ENCODE measurements at places on chromosomes 5 and 9.
A peak's percentile ranks its signal among the peaks of the same experiment; 100 is the strongest.

DNA sequence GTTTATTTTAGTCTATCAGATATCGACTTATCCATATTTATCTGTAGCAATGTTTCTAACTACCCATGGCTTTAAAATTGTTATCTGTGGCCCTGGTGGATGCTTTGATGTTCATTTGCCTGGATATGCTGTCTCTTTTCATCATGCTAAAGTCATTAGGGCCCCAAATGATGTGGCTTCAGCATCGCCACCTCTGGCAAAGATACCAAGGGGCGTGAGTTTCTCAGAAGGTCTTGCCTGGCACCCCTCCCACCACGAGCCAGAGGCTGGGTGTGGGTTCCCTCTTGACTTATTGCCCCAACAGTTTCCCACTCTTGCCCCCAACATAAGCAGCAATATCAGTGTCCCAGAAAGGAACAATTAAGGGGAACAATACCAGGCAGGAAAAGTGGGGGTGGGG lies 5.4 kb downstream of the ROPN1L start:
- DNase-seq = no peak

- DNase-seq = no peak
Measured at GRCh38 chr9:100014846-100015245, 84.0 kb downstream of the ERP44 start.

- no peak for DNase-seq
Measured at GRCh38 chr9:119905724-119906123, 536.5 kb upstream of the BRINP1 start.

DNA sequence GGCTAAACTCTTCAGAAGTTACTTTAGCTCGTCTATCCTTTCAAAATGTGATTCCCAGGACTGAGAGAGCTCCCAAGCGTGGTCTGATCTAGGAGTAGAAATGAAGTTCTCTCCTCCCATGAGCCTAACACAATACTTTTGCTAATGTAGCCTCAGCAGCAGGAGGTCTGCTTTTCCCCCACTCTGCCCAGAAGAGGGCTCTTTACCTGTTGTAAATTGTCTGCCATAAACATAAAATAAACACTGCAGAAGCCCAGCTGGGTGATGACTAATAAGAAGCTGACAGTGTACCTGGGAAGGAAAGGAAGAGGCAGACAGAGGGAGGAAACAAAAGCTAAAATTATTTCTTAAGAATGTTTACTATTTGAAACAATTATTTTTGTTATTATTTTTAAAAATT lies 15.4 kb downstream of the SLC36A3 start:
- no peak for DNase-seq

DNA sequence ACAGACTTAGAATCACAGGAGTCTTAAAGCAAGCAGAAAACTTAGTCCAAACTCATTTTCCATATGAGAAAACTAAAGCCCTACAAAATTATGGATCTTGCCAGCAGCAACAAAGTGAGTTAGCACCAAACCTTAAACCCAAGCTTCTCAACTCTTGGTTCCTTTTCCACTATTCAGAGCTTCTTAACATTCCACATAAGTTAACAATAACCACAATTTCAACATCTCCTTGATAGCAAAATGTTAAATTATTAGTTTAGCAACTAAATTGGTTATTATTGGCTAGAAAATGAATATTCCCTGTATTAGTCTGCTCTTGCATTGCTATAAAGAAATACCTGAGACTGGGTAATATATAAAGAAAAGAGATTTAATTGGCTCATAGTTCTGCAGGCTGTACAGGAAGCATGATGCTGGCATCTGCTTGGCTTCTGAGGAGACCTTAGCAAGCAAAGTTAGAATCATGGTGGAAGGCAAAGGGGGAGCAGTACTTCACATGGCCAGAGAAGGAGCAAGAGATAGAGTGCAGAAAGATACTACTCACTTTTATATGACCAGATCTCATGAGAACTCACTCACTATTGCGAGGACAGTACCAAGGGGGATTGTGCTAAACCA lies 26.2 kb upstream of the ARSB start:
- DNase-seq = no peak

GRCh38 chr9:89912605-89912953 lies 307.8 kb downstream of the GADD45G start:
- no peak for DNase-seq

GRCh38 chr5:158159621-158160020 lies 300.7 kb upstream of the CLINT1 start:
- peak; percentile 69 for DNase-seq

DNA sequence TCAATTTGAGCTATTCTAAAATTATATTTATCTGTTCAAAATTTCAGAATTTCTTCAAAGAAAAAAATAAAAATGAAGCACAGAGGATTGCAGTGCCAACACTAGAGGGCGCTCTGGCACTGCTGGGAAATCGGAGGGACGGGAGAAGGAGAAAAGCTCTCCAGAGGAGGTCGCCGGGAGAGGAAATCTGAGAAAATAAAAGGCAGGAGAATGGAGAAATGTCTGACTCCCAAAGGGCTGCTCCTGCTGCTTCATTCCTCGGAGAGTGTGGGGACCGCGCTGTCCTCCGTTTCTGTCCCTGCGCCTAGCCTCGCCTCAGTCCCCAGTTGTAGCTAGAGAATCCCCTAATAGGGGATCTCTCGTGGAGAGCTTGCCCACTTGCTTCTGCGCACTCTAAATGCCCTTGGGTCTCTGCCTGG lies 40.0 kb upstream of the ARSB start:
- DNase-seq = peak; percentile 46

DNA sequence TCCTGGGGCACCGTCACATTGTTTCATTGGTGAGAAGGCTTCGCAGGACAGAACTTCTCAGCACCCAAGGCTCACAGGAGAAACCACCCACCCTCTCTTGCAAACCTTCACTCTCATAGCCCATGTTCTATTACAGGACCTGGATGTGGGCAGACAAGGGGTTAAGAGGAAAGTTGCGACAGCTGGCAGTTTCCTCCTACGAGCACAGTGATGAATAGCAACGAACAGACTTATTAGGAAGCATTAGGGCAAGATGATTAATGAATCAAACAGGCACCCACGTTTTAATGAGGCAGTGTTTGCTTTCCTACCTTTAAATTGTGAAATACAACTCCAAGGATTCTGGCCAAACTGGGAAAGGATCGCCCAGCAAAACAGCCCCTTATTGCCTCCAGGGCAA lies 339.3 kb downstream of the DRD1 start:
- no peak for DNase-seq

DNA sequence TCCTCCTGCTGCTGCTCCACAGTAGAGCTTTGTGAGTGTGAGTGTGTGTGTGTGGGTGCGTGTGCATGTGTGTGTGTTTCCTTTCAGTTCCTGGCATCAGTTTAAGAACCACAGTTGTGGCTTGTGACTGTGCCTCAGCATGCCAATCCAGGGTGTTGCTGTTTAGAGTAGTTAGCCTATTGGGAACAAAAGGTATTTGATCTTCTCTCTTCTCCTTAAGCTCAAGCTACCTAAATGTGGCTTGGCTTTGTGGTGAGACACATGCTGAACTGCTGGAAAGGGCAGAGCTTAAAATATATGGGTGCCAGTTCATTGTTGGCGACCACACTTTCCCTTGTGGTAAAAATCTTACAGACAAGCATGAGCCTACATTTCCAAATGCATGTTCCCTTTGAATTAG lies 116.6 kb upstream of the BNC2 start:
- DNase-seq = no peak

DNA sequence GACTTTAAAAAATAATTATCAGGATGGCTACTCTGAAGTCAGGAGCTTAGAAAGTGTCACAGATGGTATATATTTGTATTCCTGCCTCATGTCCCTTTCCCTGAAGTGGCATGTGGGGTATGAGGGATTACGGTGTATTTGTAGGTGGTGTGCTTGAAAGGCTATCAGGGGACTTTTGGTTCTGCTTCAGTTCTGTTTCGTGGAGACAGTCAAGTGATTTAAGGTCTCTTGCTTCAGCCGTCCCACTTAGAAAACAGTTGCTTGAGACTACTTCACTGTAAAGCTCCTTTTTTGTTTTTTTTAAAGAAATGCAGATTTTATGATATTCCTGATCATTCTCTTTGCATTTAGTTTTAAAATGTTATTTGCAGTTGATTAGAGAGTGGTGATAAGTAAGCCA lies 18.3 kb downstream of the PARP8 start:
- DNase-seq = no peak

- no peak for DNase-seq
Measured at GRCh38 chr9:4566806-4567205, 76.5 kb downstream of the SLC1A1 start.

- no peak for DNase-seq
Measured at GRCh38 chr9:124251605-124252378, 6.0 kb upstream of the NEK6 start.

Measured in inflammatory macrophage treated with lipopolysaccharide for 4 hours (primary cell).